Thyroid gland (tissue), 4 donors: ENCODE measurements at places on chromosomes 16 and 17.

- DNase-seq, result no peak
These were observed 86.5 kb downstream of the MYH13 start for GRCh38 chr17:10286324-10286723.

- DNase-seq, result peak; percentile 56
These were observed 167.1 kb upstream of the MAF start for GRCh38 chr16:79767421-79768275.

GRCh38 chr16:50274326-50275097 is 8.2 kb downstream of the ADCY7 start:
- peak; percentile 6 for DNase-seq

DNA sequence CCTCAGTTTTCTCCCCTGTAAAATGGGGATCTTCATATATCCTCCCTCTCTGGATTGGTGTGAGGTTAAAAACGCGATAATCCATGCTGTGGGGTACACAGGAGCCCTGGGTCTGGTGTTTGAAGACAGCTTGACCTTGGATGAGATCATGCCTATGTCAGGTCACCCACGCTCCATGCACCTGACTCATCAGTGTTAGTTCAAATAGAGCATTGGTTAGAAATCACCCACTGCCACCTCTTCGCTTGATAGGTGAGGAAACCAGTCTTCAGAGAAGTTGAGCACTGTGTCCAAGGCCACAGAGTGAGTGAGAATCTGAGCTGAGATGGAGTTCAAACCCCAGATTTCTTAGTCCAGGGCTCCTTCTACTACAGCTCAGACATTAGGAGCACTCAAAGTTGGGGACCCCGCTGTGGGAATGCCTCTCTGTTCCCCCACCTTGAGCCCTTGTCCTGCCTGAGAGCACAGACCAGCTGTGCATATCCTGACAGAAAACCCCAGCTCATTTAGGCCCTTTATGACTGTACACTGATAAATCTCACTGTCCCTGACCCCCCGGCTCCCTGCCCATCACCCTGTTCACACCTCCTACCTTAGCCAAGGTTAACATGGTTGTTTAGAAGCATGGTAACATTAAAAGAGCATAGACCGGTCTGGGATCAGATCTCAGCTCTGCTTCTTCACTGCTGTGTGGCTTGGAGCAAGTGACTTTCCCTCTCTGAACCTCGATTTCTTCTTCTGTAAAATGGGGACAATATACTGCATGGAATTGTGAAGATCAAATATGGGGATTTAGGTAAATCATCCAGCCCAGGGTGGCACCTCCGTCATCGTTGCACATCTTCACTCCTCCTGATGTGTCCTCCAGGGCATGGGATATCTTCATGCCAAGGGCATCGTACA is 22.4 kb upstream of the LGALS9 start:
- DNase-seq, result no peak

DNA sequence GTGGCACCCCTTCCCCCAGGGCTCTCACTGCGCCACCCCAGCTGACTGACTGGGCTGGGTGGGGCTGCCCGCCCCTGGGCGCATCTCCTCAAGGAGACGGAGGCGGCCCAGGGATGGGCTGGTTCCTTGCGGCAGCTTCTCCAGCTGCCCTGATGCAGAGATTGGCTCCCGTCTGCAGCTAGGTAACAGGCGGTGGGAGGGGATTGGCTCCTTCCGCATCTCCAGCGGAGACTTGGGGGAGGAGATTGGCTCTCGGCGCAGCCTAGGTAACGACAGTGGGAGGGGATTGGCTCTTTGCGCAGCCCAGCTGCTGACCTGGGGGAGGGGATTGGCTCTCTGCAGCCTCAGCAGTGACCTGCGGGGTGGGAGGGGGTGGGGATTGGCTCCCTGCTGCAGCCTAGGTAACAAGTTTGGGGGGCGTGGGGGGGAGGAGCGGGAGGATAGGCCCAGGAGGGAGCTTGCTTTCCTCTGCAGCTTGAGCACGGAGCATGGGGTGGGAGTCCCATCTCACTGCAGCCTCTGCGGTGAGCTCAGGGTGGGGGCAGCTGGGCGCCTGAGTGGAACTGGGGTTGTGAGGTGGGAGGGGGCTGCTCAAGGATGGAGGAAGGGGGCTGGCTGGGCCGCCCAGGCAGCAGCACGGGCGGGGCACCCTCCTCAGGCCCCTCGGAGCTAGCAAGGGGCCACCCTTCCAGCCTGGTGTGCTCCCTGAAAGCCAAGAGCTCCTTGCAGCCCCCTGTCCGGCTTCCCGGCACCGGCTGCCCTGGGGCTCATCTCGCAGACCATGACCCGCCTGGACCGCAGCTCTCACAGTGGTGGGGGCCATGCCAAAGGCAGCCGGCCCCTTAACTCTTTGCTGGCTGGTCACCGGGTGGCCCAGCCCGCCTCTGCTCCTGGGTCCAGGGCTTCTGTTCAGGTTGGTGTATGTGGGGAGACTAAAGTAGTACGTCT is 6.4 kb downstream of the NFE2L1 start:
- peak; percentile 91 for DNase-seq

- no peak for DNase-seq
These were observed 178.3 kb upstream of the CA10 start for GRCh38 chr17:52336796-52337195.

GRCh38 chr17:78046923-78047322 is 81.6 kb downstream of the TMC6 start:
- no peak for DNase-seq

- DNase-seq, result no peak
These were observed 402.4 kb downstream of the TMEM114 start for GRCh38 chr16:8187782-8188372.

- peak; percentile 92 for DNase-seq
These were observed 109.9 kb downstream of the METRNL start for GRCh38 chr17:83189044-83190003.

DNA sequence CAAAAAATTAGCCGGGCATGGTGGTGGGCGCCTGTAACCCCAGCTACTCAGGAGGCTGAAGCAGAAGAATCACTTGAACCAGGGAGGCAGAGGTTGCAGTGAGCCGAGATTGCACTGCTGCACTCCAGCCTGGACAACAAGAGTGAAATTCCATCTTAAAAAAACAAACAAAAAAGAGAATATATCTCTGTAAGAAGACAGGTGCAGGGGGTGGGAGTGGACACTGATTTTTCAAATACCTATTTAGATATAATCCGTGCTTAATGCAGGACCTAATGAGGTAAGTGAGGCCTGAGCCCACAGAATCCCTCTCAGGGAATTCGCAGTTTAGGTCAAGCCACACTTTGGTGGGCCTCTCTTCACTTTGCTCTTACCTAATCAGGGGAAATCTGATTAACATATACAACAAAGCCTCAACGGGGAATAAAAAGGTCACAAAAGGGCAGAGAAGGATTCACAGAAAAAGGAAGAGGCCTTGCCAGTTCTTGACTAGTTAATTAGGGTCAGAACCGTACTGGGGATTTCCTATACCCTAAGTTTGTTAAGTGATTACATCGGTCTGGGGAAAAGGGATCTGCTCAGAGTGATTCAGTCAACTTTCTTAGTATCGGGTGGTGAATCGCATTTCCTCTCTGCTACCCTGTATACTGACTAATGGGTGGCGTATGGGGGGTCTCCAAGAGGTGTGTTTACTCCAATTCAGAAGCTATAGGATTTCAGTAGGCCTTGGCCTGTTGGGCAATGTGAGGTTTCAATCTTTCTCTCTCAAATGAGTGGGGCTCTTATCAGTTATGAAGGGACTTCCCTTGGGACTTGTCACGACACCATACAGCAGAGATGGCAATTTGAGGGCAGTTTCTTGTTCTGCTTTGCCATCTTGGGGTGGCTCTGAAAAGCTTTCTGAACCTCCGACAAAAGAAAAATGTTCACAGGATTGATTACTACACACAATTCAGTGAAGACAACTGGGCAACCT is 1.9 kb upstream of the NFAT5 start:
- DNase-seq, result no peak

- no peak for DNase-seq
These were observed 78.0 kb downstream of the JPH3 start for GRCh38 chr16:87680272-87680644.

DNA sequence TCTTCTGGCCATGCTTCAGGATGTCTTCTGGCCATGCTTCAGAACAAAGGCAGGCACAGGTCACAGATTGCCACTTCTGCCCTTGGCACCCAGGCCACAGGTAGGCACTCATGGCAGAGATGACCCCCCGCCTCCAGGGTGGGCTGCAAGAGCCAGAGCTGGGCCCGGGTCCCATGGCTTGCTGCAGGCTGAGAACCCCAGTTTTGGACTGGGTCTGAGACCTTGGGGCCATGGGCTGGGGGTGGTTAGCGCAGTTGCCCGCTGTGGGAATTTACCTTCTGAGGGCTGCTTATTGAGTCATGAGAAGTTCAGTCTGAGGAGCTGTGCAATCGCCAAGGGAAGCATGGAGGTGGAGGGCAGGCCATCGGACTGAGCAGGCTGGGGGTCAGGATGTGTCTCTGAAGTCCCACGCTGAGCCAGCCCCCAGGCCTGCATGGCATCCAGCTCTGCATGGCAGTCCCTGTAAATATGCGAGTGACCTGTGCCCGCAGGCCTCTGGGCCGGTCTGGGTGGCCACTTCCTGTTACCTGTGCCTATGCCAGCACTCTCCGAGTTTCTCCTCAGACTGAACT is 1.7 kb downstream of the ANKRD13B start:
- no peak for DNase-seq

DNA sequence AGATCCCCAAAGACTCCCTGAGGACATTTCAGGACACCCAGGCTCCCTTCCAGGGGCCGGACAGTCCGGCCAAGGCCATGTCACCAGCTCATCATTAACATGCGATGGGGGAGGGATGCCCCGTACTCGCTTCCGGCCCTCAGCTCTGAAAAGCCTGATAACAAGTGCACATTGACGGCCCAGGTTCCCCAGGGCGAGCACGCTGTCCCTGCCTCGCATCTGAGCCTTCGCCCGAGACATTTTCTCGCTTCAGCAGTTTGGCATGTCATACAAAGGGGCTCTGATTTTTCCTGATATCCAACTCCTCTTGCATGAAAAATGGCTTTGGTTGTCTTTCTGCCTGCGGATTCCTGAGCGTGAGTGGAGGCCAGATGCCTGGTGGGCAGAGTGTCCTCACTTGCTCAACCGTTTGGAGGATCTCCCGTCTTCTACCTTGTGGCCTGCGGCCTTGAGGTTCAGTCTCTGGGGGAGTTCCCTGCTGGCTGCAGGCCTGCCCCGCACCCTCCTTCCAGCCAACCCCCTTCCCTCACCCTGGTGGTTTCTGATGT is 14.1 kb downstream of the CACNG4 start:
- DNase-seq, result no peak

DNA sequence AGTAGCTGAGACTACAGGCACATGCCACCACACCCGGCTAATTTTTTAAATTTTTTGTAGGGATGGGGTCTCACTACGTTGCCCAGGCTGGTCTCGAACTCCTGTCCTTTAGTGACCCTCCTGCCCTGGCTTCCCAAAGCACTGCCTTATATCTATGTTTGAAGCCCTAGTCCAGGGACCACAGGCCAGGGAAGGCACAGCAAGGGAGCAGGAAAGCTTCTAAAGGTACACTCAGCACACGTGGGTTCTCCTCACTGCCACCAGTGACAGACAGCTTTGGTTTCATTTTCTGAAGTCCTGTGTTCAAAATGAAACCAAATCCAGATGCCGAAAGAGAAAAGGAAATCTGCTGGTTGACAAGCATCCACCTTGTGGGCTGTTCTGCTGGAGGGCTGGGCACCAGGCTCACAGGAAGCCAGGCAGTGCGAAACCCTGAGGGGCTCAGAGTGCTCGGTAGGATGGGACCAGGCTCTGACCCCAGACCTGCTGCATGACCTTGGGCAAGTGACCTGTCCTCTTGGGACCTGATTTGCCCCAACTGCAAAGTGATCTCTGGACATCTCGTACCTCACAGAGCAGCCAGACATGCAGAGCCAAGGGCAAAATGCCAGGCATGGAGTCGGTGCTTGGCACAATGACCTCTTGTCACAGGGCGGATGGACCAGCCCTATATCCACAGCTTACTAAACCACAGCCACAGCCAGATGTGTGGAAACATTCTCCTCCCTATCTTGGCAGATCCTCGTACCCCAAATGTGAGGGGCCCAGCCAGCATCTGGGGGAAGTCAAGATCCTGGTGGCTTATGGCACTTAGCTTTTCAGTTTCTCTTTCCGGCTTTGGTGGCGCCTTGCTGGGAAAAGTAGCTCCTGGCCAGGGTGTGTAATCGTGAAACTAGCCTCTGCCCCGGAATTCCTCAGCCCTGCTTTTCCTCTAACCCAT is 2.8 kb upstream of the SOCS1 start:
- DNase-seq, result peak; percentile 88

GRCh38 chr17:27601975-27602302 is 29.0 kb upstream of the LGALS9 start:
- no peak for DNase-seq

GRCh38 chr16:19346335-19346922 is 60.9 kb downstream of the CLEC19A start:
- no peak for DNase-seq

GRCh38 chr17:39568702-39569101 is 39.0 kb downstream of the NEUROD2 start:
- DNase-seq, result no peak

DNA sequence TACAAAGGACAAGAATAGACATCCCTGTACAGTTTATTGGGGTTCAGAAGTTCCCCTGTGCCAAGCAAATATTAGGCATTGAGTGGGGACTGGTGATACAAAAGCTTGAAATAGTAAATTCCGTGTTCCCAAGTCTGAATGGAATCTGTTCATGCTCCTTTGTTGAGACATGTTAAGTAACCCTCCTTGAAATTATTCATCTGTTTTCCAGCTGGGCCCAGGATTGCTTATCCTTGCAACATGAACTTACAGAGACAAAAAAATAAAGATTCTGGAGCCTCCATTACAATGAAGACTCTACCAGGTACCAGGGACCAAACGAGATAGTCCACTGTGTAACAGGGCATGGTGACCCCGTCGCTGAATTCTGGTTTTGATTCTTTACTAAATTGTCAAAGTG is 6.1 kb upstream of the CCL8 start:
- no peak for DNase-seq

DNA sequence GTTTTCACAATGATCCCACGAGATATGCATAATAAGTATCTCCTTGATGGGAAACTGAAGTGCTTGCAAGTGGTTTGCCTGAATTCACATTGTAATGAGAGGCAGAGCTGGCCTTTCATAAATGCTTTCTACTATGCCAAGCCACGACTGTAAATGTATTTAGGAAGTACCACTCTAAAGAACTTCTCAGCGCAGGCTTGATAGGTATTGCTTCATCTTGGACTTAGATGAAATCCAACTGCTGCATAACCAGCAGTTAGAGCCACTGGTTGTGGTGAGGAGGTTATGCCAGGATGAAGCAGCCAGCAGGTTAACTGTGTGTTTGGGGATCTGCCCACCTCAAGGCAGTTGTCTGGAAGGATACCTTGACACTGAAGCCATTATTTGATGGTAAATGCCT is 26.8 kb downstream of the MARCHF10 start:
- DNase-seq, result no peak

GRCh38 chr17:29930409-29931010 is 482 bp upstream of the SSH2 start:
- peak; percentile 10 for DNase-seq
